Activated CD4-positive, alpha-beta T cell treated with anti-CD3 and anti-CD28 coated beads, Interleukin-2, amount 50 U/mL, for 16 hours (primary cell): ENCODE measurements at places on chromosomes 16 and 17.

- DNase-seq = no peak
Observed at GRCh38 chr17:53168413-53168812, 654.3 kb upstream of the KIF2B start.

DNA sequence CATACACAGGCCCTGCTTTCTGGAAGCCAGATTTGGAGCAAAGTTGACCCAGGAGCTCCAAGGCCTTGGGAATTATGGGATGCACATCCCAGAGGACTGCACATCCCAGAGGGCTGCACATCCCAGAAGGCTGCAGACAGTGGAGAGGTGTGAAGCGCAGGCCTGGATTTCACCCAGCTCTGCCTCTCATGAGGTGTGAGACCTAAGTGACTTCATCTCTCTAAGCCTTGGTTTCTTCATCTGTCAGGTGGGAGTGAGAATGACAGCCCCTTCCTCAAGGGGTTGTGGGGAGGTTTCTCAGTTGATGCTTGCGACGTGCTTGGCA, 102.3 kb downstream of the GSG1L start:
- no peak for DNase-seq

DNA sequence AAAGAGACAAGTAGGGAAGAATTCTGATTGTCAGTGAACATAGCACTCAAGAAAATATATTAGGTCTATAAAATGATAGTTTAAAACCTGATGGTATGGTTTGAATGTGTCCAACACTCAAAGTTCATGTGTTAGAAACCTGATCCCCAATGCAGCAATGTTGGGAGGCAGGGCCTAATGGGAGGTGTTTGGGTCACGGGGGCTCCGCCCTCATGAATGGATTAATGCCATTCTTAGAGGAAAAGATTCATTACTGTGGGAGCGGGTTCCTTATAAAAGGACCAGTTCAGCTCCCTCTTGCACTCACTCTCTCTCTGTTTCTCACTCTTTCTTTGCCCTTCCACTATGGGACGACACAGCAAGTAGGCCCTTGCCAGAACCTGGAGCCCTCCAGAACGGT, 41.5 kb upstream of the SLC47A1 start:
- DNase-seq = no peak

DNA sequence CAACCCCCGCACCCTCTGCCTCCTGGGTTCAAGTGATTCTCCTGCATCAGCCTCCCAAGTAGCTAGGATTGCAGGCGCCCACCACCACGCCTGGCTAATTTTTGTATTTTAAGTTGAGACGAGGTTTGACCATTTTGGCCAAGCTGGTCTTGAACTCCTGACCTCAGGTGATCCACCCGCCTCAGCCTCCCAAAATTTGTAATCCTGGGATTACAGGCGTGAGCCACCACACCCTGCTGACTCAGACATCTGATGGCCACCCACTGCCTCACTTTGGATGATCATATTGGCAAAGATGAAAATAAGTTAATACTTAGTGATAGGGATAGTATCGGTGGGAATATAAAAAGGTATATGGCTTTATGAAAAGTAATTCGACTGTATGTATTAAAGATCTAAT, 55.9 kb downstream of the GRB2 start:
- DNase-seq = no peak

DNA sequence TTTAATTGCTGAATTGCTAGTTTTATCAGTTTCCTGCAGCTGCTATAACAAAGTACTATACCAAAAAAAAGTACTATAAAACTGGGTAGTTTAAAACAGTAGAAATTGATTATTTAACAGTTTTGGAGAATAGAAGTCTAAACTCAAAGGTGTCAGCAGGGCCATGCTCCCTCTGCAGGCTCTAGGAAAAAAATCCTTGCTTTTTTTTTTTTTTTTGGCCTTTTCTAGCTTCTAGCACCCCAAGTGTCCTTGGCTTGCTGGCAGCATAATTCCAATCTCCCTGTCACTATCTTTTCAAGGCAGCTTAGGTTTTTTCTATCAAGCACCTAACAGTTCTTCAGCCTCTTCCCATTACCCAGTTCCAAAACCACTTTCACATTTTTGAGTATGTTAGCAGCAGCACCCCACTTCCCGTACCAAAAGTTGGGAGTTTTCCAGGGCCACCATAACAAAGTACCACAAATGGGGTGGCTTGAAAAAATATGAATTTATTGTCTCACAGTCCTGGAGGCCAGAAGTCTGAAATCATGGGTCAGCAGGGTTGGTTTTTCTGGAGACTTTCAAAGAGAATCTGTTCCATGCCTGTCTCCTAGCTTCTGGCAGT, 37.4 kb downstream of the BPTF start:
- DNase-seq = no peak

- no peak for DNase-seq
Observed at GRCh38 chr17:812638-813204, 30.6 kb downstream of the MRM3 start.

DNA sequence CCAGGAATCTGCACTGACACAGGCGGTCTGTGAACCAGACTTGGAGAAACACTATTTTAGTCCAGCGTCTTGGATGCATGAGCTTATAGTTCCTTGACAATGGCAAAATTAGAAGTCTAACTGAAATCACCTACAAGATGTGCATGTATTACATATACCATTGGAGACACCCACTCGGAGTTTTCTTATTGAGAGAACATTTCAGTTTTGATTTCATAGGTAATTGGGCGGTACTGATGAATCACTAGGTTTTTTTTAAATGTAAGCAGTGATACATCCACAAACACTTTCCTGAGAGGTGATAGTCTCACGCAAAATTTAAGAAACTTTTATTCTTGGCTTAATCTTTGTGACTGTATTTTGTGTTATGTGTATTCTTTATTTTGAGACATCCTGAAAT, 69.8 kb downstream of the PRKCA start:
- peak; percentile 18 for DNase-seq

- peak; percentile 73 for DNase-seq
Observed at GRCh38 chr16:28202147-28202746, 9.5 kb downstream of the XPO6 start.

DNA sequence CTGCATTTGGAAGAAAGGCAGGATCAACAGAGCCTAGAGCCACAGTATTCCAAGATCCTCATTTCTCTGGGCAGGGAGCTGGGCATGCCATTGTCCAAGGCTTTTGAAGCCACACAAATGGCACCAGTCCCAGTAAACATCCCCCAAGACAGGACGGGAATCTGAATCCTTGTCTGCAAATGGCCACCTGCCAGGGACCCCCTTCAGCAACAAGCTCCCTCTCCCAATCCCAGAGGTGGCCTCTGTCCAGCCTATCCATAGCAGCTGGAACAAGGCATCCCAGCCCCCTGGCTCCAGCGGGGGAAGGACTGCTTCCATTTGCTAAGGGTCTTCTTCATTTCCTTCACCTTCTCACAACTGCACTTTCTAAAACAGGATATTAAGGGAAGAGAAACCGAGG, 204.4 kb downstream of the C16orf78 start:
- no peak for DNase-seq

DNA sequence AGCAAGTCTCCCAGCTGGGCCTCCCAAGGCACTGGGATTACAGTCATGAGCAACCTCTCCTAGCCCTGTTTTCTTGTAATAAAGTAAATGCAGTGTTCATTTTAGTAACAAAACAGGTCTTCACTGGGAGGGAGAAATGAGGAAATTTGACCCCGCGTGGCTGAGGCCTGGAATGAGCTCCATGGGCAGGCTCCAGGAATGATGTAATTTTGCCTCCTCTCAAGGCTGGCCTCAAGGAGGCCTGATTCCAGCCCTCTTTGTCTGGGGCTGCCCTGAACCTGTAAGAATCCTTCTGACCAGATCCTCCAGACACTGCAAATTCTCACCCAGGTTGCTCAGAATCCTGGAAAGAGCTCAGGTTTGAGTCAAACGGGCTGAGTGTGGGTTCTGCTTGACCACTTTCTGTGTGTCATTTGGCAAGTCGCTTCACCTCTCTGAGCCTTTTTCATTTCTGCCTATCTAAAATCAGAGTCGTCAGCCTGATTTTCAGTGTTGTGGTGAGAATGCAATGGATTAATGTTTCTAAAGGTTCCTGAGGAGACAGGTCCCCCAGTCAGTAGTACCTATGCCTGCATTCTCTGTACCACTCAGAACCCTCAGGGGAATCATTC, 57.1 kb downstream of the RAB11FIP4 start:
- DNase-seq = no peak

DNA sequence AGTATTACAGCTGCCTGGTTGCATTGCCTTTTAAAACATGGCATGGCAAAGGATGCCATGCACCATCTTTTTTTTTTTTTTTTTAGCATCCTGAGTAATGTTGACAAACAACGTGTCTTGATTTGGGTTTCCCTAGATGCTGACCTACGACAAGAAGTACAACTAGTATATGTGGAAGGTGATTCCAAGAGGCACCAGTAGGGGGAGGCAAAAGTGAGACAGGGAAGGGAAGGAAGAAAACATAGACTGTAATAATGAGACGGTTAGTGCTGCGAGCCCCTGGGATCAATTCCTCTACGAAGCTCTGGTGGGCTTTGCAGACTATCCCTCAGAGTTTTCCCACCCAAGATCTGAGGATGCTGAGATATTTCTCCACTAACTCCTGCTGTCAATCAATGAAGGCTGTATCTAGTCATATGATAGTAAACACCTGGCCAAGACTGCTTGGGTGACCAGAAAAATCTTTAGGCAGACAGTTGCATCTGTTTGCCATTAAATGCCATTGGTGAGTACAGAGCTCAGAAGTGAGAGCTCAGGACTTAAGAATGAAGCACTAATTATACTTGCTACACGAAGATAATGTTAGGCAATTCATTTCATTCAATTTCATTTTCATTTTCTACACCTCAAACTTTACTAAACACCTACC, 458.6 kb upstream of the GOT2 start:
- DNase-seq = peak; percentile 8

- peak; percentile 1 for DNase-seq
Observed at GRCh38 chr16:82955741-82956348, 329.1 kb downstream of the CDH13 start.

GRCh38 chr16:648071-648780, 939 bp upstream of the WDR90 start:
- DNase-seq = peak; percentile 70

DNA sequence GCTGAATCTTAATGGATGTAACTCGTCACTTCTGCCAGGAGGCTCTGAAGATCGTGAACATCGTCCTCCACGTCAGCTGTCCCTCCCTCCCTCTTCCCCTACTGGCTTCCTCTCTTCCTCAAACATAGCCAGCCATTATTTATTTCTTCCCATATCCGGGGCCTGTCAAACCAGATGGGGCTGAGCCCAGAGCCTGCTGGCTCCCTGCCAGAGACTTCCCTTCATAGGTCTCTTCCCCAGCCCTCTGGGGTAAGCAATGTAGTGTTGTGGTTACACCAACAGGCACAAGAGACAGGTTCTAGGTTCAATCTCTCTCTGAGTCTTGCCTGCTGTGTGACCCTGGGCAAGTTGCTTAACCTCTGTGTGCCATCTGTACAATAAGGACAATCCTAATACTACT, 40.1 kb upstream of the ZFP90 start:
- no peak for DNase-seq

GRCh38 chr16:51002881-51003490, 148.1 kb downstream of the SALL1 start:
- DNase-seq = no peak

DNA sequence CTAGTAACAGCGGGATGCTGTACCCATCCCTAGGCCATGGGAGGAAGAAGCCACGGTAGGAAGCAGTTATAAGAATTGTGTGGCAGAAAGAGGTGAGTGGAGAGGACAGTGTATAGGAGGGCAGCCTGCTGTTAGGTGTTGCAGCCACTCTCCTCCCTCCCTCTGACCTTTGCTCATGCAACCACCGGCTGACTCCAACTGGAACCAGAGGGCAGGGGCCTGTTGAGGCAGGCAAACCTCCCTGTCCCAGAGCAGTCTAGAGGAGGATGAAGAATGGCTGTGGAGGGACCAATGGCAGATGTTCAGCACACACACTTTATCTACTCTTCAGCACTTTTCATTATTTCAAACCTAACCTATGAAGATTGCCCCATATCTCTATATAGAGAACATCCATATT, 2.2 kb downstream of the TXNL4B start:
- no peak for DNase-seq

GRCh38 chr17:3986939-3987335, 22.7 kb upstream of the ATP2A3 start:
- no peak for DNase-seq
